GM10248 (cell line): ENCODE measurements at places on chromosomes 7 and 10.

- no peak for DNase-seq
Measured at GRCh38 chr7:80488406-80488805, 23.5 kb downstream of the GNAT3 start.

- DNase-seq, result peak; percentile 65
Measured at GRCh38 chr7:65722361-65722792, 150.5 kb upstream of the VKORC1L1 start.

DNA sequence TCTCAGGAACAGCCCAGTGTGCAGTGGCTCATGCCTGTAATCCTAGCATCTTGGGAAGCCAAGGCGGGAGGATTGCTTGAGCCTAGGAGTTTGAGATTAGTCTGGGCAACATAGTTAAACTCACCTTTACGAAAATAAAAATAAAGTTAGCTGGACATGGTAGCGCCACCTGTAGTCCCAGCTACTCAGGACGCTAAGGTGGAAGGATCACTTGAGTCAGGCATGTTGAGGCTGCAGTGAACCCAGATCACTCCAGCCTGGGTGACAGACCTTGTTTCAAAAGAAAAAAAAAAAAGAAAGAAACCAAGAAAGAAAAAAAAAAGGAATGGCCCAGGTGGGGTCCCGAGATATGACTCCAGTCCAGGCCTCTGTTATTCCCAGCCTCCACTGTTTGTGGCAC is 96.6 kb downstream of the SLC25A13 start:
- no peak for DNase-seq

GRCh38 chr7:4871056-4871680 is 9.3 kb upstream of the PAPOLB start:
- no peak for DNase-seq
